ENCODE measurements at places on chromosomes 11 and 22.

GRCh38 chr22:20016734-20017621 lies at the start of gene ARVCF:
Gene ARVCF, minus strand, starts transcription at chr22:20016823. Its CDS starts 26,029 bp downstream, at chr22:19990794.
- DNase-seq: peak; percentile 92

GRCh38 chr11:24356501-24356900 lies 140.4 kb upstream of the LUZP2 start:
- DNase-seq: no peak

DNA sequence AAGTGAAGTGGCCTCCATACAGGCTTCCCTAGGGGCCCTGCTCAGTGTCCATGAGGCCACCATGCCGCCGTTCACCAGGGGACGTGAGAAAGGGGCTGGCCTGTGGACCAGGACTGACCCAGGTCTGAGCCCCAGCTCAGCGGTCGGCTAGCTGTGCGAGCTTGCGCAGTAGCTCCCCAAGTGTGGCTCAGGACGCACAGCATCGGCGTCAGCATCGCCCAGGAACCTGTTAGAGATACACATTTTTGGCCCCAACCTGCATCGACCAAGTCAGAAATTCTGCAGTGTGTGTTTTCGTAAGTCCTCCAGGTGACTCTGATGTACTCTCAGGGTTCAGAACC lies 429 bp downstream of the TP53AIP1 start:
- no peak for DNase-seq

GRCh38 chr11:110908401-110909105 lies 196.3 kb upstream of the ARHGAP20 start:
- no peak for DNase-seq

GRCh38 chr11:107696140-107696539 lies 15.7 kb downstream of the SLN start:
- DNase-seq: no peak

DNA sequence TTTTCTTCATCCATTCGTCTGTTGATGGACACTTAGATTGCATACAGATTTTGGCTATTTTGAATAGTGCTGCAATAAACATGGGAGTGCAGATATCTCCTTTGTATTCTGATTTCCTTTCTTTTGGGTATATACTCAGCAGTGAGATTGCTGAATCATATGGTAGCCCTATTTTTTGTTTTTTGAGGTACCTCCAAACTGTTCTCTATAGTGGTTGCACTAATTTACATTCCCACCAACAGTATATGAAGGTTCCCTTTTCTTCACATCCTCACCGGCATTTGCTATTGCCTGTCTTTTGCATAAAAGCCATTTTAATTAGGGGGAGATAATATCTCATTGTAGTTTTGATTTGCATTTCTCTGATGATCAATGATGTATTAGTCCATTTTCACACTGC lies 96.1 kb downstream of the PRR5L start:
- no peak for DNase-seq

All from T-helper 17 cell (primary cell).